ENCODE measurements at places on chromosomes 13 and 19. TPM values are rescaled to one million over a fixed set of nuclear protein-coding genes. Genes with fewer than 3 reads are reported as not detected.

MCEMP1 gene
- total RNA-seq: not detected

DCT gene
- not detected for total RNA-seq

DNA sequence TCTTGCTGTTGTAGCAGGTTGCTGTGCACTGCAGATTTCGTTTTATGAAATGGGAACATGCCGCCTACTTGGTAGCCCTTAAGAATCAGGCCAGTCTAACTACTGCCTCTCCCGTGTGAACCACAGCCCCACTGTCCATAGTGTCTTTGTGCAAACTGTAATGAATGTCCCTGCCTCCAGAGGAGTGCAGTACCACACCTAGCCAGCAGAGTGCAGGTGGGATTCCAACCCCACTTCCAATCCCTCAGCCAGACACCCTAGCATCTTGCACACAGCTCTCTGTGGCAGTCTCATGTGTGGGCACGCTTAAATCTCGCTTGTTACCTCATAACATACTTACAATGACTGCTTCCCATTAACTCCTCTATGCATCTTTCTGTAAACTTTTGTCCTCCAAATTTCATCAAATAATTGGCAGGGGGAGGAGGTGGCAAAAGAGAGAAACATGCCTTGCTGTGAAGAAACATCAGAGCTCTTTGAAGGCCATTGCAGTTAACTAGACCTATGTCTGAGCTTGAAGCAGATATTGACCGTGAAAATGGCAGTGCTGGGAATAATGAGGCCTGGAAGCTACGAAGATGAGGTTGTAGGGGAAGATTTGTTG, 47.2 kb downstream of the ZAR1L start:
- no peak for DNase-seq

SHISA7 gene
- total RNA-seq: not detected

GRCh38 chr19:29811125-29812079, at the start of gene CCNE1:
TSS of gene CCNE1 (plus strand) at chr19:29811991. CDS start at chr19:29812556, 565 bp downstream.
- peak; percentile 90 for DNase-seq

RETN gene
- total RNA-seq: not detected

EVI5L gene
- total RNA-seq: 12.6 TPM

DNA sequence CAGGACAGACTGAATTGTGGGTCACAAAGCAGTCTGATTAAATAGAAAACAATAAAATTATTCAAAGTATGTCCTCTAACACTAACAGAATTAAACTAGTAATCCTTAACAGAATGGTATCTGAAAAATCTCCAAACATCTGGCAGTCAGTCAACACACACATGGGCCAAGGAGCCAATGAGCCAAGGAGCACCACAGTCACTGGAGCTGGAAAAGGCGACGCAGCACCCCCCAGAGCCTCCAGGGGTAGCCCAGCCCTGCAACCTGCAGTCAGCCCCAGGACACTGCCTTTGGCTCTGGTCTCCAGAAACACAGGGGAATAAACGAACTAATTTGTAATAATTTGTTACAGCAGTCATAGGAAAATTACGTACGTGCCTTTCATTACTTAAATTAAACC, 12.3 kb downstream of the TUBGCP3 start:
- peak; percentile 30 for DNase-seq

NAPSA gene
- not detected for total RNA-seq

DNA sequence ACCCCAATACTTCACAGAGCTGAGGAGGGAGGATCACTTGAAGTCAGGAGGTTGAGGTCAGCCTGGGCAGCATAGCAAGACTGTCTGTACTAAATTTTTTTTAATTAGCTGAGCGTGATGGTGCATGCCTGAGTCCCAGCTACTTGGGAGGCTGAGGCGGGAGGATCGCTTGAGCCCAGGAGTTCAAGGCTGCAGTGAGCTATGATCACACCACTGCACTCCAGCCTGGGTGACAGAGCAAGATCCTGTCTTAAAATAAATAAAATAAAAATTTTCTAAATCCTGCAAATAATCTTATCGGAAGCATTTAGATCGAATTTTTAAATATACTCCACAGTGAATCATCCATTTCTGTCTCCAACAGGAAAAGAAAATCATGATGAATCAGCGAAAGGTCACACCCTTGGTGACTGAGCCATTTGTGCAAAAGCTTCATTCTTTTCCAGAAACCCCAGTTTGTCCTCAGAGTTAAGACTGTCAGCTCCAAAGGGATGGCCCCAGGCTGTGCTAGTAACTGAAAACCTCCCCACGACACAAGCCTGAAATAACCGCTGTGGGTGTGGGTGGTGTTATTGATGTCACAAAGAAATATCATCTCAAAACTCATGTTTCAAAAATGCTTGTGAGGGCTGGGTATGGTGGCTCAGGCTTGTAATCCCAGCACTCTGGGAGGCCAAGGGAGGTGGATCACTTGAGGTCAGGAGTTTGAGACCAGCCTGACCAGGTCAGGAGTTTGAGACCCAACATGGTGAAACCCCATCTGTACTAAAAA, 167.6 kb downstream of the PTPRS start:
- peak; percentile 71 for DNase-seq

GRCh38 chr19:49391581-49392399, 3.7 kb downstream of the KASH5 start:
- DNase-seq: peak; percentile 81

GRCh38 chr13:98370806-98371515, 193.9 kb upstream of the RNF113B start:
- DNase-seq: no peak

UPF1 gene
- 100 TPM for total RNA-seq

DNA sequence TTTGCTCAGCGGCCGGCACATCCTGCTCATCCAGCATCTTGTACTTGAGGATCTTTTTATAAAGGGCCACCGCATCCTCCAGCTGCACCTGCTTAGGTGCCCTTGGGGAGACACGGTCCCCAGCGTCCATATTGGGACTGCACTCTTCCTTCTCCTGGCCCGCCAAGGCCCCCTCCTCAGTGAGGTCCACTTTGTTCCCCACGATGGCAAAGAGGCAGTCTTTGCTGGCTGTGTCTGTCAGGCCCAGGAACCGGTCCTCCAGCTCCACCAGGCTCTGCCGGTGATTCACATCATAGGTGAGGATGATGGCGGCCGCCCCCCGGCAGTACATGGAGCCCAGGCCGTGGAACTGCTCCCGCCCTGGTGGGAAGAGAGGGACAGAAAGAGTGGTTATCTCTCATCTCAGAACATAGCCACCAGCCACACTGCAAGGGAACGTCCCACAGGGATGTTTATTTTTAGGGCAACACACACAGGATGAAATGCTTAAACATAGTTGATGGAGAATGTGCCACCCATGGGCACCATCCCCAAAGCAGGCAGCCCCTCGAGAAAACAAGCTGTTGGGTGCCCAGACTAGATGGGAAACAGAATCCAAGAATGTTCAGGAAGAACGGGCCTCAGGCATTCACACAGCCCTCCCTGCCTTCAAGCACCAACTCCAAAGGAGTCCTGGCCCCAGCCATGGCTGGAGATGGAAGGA, 37.5 kb downstream of the RAB20 start:
- no peak for DNase-seq

DNA sequence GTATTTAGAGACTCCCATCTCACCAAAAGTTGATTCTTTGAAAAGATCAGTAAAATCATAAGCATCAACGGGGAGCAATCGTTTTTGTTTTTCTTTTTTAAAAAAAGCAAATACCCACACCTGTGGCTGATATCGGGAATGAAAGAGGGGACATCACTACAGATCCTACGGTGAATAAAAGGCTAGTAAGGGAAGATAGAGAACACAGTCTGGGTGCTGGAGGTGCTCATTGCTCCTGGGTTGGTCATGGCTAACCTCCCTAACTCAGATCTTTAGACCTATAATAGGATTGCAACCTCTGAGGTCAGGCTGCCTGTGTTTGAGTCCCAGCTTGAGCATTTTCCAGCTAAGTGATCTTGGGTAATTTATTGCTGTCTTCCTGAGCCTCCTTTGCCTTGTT, 1.1 kb downstream of the EHD2 start:
- DNase-seq: peak; percentile 29

FGF9 gene
- total RNA-seq: not detected

DNA sequence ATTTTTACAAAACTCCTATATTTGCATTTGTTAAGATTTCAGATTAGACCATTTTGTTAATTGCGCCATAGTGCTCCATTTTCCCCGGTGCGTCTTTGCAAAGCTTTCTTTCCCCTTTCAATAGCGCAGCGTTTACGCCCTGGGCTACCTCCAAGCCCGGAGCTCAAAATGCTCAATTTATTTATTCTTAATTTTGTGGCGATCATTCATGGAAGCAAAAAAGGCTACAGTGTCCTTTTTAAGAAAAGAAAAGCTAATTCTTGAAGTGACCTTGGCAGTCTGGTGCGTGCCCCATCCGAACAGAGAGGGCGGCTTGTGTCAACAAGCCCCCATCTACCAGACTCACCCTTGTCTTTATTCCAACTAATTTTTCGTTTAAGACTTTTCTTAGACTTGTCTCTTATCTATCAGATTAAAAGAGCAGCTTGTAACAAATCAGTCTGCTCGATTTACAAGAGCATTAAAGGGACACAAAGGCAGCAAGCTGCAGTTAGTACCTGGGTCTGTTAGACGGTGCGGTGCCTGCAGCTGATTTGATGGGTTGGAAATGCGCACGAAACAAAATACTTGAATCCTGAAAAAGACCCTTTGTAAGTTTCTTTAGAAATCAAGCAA, 30.1 kb downstream of the GSX1 start:
- peak; percentile 19 for DNase-seq

DNA sequence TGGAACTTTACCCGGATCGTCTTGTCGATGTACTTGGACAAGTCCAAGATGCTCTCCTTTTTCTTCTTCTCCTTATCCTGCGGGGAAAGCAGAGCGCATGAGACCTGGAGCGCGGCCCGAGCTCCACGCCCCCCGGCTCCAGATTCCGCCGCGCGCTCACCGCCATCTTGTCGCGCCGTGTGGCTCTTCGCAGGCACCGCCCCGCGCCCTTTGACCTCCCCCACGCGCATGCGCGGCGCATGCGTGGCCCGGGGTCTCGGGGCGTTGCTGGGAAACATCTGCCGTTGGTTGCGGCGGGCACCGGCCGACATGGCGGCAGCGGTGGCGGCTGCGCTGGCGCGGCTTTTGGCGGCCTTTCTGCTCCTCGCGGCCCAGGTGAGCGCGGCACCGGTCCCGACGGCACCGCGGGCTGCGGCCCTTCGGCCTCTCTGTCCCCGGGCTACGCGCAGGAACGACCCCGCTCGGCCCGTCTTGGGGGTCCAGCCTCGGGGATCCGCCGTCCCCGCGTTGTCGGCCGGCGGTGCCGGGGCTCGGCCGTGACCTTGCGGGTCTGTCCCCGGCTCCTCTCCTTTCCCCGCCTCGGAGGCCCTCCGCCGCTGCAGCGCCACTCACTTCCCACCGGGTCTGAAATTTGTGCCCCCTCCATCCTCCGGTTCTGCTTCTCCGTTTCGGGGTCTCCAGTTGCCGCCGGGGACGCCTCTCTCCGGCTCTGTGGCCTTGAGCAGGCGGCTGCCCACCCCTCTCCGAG, at the start of the genes LSM7 and SPPL2B:
LSM7 (minus strand) TSS at position 186 of the 748 bp plus-strand sequence; CDS start at position 166, 20 bp downstream.
SPPL2B (plus strand) TSS at position 284 of the 748 bp plus-strand sequence; CDS start at position 310, 26 bp downstream.
- DNase-seq: peak; percentile 93

GRCh38 chr19:35044317-35045117, 3.0 kb downstream of the HPN start:
- peak; percentile 69 for DNase-seq

LGALS7B gene
- 1.4 TPM for total RNA-seq

FUT1 gene
- 10.9 TPM for total RNA-seq

DNA sequence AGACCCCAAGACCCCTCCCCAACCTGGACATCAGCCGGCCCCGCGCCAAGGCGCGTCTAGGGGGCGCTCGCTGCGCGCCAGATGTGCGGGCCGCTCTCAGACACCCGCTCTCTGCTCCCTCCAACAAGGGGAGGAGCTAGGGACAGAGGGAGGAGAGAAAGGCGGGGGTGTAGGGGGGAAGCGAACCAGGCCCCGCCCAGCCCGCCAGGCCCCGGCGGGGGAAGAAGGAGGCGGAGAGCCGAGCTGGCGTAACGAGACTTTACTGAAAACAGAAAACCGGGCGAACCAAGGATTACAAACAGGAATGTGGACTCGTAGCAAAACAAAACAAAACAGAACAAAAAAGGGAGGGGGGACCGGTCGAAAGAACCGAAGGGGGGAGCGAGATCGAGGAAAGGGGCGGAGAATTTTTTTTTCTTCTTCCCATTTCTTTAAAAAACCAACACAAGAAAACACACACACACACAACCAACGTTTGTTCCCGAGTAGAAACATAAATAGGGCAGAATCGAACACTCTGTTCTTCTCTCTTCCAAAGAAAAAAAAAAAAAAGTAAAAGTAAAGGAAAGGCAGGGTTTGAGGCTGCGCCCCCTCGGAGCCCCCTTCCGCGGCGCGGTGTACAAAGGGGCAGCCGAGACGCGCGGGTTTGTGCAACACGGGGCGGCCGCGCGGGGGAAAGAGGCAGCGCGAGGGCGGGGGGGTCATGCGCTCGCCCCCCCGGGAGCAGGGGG, 1.7 kb downstream of the JUND start:
- DNase-seq: peak; percentile 95

GRCh38 chr13:71323266-71323665, 543.7 kb downstream of the DACH1 start:
- DNase-seq: no peak

- DNase-seq: no peak
Measured at GRCh38 chr13:102142473-102142826, 259.4 kb downstream of the FGF14 start.

Data from dermis blood vessel endothelial cell (primary cell).